ENCODE measurements at places on chromosomes 6 and 20. TPM values are rescaled to one million over a fixed set of nuclear protein-coding genes. Genes with fewer than 3 reads are reported as not detected.

DNA sequence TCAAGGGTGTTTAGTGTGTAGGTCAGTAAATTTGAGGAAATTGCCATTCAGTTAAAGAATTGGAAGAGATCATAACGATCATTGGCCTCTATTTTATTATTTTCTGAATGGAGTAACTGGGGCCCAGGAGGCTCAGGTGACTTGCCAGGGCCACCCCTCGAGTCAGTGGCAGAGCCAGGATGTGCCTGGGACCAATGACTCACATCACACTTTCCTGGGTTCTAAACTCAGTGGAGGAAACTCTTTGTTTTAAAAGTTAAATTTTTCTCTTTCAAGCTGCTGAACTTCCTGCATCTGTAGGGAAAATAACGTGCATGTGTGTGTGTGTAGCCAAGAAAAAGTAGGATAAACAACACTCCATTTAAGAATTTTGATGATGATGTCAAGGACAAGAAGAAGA lies 135.5 kb downstream of the MYLK4 start:
- no peak overlapping the region for H3K27ac ChIP-seq
- H3K4me1 ChIP-seq: no peaks in the 10 kb centered on the region
- H3K27me3 ChIP-seq: peaks cover 25% of the 10 kb centered on the region

DNA sequence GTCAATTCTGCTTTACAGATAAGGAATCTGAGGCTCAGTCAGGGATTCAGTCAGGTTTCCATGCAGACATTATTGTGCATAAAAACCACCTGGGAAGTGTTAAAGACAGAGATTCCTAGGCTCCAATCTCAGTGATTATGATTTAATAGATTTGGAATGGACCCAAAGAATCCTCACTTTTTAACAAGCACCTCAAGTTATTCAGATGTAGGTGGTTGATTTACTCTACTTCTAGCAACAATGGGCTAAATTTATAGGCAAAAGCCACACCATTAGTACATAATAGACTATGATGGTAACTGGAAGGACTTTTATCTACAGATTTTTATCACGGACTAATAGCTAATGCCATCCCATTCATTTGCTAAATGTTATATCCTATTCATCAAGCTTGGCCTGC lies 9.0 kb downstream of the ENPP1 start:
- no peak for DNase-seq
- H3K4me1 ChIP-seq: no peaks in the 10 kb centered on the region
- no peaks in the 10 kb centered on the region for H3K36me3 ChIP-seq
- H3K27me3 ChIP-seq: peaks cover 23% of the 10 kb centered on the region
- no peak overlapping the region for H3K27ac ChIP-seq

DNA sequence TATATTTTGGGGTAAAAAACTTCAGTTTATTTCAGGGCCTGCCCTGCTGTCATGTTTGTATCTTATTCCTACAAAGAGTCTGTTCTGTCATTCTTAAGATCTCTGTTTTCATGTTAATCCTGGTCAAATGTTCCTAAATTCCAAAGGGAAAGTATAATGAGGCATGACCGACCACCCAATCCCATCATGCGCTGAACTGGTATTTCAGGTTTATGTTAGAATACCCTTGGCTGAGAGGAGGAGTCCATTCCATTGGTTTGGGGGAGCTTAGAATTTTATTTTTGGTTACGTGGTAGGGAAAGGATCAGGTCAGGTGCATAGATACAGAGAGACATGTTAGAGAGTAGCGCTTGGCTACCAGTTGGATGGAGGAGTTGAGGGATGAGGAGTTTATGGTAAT lies 25.7 kb downstream of the CFAP61 start:
- H3K27me3 ChIP-seq: peaks cover 3% of the 10 kb centered on the region
- no peak overlapping the region for H3K27ac ChIP-seq
- no peaks in the 10 kb centered on the region for H3K4me1 ChIP-seq
- DNase-seq: no peak
- no peaks in the 10 kb centered on the region for H3K36me3 ChIP-seq
- H3K4me3 ChIP-seq: no peak overlapping the region

DNA sequence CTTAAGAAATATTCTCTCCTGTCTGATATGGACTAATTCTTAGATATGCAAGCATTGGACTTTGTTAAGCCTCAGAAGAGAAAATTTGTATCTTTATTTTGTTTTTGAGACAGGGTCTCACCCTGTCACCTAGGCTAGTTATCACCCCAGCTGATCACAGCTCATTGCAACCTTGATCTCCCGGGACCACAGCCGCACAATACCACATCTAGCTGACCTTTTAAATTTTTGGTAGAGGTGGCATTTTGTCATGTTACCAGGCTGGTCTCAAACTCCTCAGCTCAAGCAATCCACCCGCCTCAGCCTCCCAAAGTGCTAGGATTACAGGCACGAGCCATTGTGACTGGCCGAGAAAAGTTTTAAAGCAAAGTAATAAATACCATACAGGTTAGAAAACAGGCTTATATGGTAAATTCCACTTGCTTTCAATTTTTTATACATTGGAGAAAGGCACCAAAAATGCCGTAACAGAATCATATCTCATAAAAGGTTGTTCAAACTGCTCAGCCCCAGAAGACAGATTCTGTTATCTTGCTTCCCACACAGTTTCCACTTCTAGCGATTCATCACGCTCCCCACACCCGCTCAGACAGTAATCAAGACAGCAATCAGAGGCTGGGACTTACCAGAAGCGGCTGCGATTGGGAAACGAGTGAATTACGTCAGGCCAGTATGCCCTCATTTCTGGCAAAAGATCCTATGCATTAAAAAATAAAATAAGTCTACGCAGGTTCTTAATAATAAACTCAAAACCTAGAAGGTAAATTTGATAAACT lies 13.8 kb downstream of the RNASET2 start:
- peak; percentile 70 for DNase-seq
- peaks cover 52% of the 10 kb centered on the region for H3K36me3 ChIP-seq
- peaks cover 25% of the 10 kb centered on the region for H3K4me1 ChIP-seq
- no peak overlapping the region for H3K4me3 ChIP-seq
- no peaks in the 10 kb centered on the region for H3K27me3 ChIP-seq

The MYBL2 gene
- total RNA-seq: 96.4 TPM

DNA sequence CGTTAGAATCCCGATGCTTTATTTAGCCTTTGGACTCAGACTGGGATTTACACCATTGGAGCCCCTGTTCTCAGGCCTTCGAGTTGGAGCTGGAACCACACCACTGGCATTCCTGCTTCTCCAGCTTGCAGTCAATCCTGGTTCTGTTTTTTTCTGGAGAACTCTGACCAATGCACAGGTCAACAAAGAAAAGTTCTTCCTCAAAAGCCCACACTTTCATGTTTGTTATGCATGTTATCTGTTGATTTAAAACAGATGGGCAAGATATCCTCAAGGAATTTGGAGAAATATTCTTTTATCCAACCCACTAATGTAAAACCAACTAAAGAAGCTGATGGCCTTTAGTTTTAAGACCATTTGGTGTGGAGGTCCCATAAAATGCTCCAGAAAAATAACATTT lies 205.7 kb downstream of the ANKRD60 start:
- no peak for DNase-seq
- H3K36me3 ChIP-seq: no peaks in the 10 kb centered on the region
- H3K27me3 ChIP-seq: peaks cover 7% of the 10 kb centered on the region
- H3K4me3 ChIP-seq: no peak overlapping the region

GRCh38 chr20:18623156-18623910 lies 35.5 kb downstream of the DTD1 start:
- H3K4me1 ChIP-seq: peaks cover 3% of the 10 kb centered on the region
- H3K36me3 ChIP-seq: peaks cover 6% of the 10 kb centered on the region
- H3K4me3 ChIP-seq: no peak overlapping the region
- no peak overlapping the region for H3K27ac ChIP-seq

The TBC1D7 gene
- total RNA-seq: 21.3 TPM

The KIF6 gene
- 0.13 TPM for total RNA-seq

The RSPH4A gene
- total RNA-seq: not detected

The CRISP3 gene
- total RNA-seq: not detected

DNA sequence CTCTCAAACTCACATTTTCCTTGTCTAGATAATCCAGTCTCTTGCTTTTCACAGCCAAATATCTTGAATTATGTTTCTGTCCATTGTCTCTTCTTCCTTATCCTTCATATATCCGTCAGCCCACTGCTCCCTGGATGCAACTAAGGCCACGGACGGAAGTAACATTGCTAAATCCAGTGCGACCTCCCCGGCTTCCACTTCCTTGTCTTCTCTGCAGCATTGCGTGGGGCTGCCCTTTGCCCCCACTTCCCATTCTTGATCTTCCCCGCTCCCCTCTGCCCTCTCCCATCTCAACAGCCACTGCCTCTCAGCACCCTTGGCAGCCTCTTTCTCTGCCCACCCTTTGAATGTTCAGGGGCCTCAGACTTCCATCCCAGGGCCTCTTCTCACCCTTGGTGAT lies 190.4 kb upstream of the UST start:
- no peaks in the 10 kb centered on the region for H3K36me3 ChIP-seq
- H3K4me1 ChIP-seq: peaks cover 7% of the 10 kb centered on the region
- no peak overlapping the region for H3K27ac ChIP-seq
- peaks cover 26% of the 10 kb centered on the region for H3K27me3 ChIP-seq
- H3K4me3 ChIP-seq: no peak overlapping the region

DNA sequence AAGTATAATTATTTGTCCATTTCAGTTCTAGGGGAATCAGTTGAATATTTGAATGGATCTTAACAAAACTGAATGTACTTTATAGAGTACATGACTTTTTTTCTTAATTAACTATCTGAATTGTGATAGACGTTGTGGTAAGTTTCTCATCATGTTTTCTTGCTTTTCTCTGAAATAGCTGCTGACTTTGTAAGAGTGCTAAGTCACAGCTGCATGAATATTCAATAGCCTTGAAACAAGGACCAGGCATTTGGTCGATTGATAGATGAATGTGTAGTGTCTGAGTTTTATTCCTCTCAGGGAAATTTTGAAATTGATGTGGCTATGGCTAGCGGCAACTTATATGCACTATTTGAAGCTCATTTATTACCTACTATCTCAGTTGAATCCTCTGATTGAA lies 56.0 kb downstream of the ADGRB3 start:
- no peaks in the 10 kb centered on the region for H3K4me1 ChIP-seq
- H3K36me3 ChIP-seq: no peaks in the 10 kb centered on the region
- no peak for DNase-seq

- peaks cover 6% of the 10 kb centered on the region for H3K36me3 ChIP-seq
- H3K27ac ChIP-seq: peak overlapping the region; percentile 92
- H3K4me3 ChIP-seq: peak overlapping the region; percentile 85
- peak; percentile 76 for DNase-seq
- H3K4me1 ChIP-seq: peaks cover 37% of the 10 kb centered on the region
Observed at GRCh38 chr6:31814677-31815024, 432 bp downstream of the HSPA1L start.

GRCh38 chr6:40713002-40713719 lies 126.0 kb upstream of the LRFN2 start:
- H3K4me3 ChIP-seq: no peak overlapping the region
- peaks cover 4% of the 10 kb centered on the region for H3K27me3 ChIP-seq
- no peaks in the 10 kb centered on the region for H3K4me1 ChIP-seq
- no peak for DNase-seq
- no peak overlapping the region for H3K27ac ChIP-seq

- H3K4me3 ChIP-seq: no peak overlapping the region
- DNase-seq: no peak
- H3K36me3 ChIP-seq: peaks cover 24% of the 10 kb centered on the region
- H3K4me1 ChIP-seq: no peaks in the 10 kb centered on the region
- no peak overlapping the region for H3K27ac ChIP-seq
Observed at GRCh38 chr6:21022343-21023107, 488.3 kb downstream of the CDKAL1 start.

DNA sequence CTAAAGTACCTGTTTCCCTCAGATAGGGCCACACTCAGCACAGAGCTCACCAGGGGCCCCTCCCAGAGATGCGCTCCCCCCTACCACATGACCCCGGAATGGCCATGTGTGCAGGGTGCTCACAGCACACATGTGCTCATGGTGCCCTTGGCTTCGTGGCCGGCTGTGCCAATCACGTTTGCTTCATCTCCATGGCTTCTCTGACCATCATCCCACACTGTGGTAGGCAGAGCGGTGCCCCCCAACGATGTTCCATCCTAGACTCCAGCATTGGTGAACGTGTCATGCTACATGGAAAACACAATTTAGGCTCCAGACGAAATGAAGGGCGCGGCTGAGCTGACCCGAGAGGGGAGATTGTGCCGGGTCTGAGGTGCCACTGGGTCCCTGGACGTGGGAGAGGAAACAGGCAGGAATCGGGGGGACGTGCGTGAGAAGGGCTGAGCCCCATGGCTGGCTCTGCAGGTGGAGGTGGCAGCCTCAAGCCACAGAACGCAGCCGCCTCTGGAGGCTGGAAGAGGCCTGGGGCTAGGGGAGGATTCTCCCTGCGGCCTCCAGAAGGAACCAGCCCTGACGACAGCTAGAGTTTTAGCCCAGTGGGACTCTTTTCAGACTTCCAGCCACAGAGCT lies 126.5 kb downstream of the DLL1 start:
- no peaks in the 10 kb centered on the region for H3K36me3 ChIP-seq
- H3K27me3 ChIP-seq: peaks cover 2% of the 10 kb centered on the region
- no peak overlapping the region for H3K27ac ChIP-seq

- H3K4me1 ChIP-seq: peaks cover 32% of the 10 kb centered on the region
- no peaks in the 10 kb centered on the region for H3K36me3 ChIP-seq
- DNase-seq: peak; percentile 70
- no peaks in the 10 kb centered on the region for H3K27me3 ChIP-seq
- H3K4me3 ChIP-seq: peak overlapping the region; percentile 37
Observed at GRCh38 chr6:41344876-41345275, 9.5 kb downstream of the NCR2 start.

The REM1 gene
- not detected for total RNA-seq

DNA sequence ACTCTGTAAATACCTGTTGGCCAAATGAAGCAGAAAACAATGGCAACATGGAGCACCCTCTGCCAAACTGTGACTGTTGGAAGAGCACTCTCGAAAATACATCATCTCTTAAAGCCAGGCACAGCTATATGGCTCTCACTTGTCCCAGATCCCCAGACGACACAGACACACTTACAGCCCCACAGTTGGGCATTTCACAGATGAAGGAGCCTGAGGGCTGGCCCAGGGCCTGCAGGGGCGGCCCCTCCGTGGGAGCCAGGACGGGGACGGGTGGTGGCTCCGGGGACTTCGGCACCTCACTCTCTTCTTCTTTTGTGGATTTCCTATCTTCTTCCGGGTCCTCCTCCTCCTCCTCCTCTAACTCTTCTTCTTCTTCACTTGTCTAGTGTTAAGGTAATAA lies 18.4 kb upstream of the MRPS10 start:
- no peak for DNase-seq
- H3K27ac ChIP-seq: no peak overlapping the region
- H3K36me3 ChIP-seq: peaks cover 2% of the 10 kb centered on the region
- no peak overlapping the region for H3K4me3 ChIP-seq
- H3K4me1 ChIP-seq: peaks cover 5% of the 10 kb centered on the region

- H3K27me3 ChIP-seq: peaks cover 2% of the 10 kb centered on the region
- no peak overlapping the region for H3K4me3 ChIP-seq
Observed at GRCh38 chr6:106475284-106475683, 114.8 kb downstream of the CRYBG1 start.

The TMEM151B gene
- total RNA-seq: not detected

The AGER gene
- 16.4 TPM for total RNA-seq

GRCh38 chr6:47034421-47034820 lies 7.7 kb downstream of the ADGRF1 start:
- H3K36me3 ChIP-seq: no peaks in the 10 kb centered on the region
- H3K27me3 ChIP-seq: peaks cover 14% of the 10 kb centered on the region
- no peak overlapping the region for H3K27ac ChIP-seq
- H3K4me3 ChIP-seq: no peak overlapping the region
